ENCODE measurements at places on chromosomes 5 and 9.
A peak's percentile ranks its signal among the peaks of the same experiment; 100 is the strongest.

- no peak for DNase-seq
Observed at GRCh38 chr5:63963926-63964325, 1.7 kb upstream of the HTR1A start.

GRCh38 chr5:56737002-56737621, 78.2 kb upstream of the MAP3K1 start:
- DNase-seq, result no peak

DNA sequence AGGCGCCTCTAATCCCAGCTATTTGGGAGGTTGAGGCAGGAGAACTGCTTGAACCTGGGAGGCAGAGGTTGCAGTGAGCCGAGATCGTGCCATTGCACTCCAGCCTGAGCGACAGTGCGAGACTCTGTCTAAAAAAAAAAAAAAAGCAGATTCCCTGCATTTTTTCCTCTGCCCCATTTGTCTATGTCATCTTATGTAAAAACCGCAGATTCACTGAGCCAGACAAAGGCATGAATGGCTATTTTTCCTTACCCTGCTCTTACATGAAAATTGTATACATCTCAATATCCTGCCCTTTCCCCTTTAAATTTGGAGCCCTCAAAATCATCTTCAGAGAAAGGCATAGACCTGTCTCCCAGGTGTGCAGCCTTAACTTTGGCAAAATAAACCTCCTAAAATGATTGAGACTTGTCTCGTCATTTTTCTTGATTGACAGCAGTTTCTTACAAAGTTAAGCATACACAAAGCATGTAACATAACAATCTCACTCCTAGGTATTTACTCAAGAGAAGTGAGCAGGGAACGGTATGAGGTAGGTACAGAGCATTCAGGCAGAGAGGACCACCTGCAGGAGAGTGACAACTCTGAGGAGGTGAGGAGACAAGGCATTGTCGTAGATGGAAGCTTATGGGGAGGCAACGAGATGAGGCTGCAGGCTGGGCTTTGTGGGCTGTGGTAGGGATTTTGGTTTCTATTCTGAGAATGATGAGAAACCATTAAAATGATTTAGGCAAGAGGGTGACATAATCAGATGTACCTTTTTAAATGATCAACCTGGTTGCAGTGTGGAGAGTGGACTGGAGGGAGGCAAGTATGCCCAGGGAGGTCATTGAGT, 65.7 kb upstream of the IL6ST start:
- DNase-seq, result peak; percentile 31

GRCh38 chr9:93677641-93678136, 101.3 kb downstream of the PHF2 start:
- DNase-seq, result no peak

DNA sequence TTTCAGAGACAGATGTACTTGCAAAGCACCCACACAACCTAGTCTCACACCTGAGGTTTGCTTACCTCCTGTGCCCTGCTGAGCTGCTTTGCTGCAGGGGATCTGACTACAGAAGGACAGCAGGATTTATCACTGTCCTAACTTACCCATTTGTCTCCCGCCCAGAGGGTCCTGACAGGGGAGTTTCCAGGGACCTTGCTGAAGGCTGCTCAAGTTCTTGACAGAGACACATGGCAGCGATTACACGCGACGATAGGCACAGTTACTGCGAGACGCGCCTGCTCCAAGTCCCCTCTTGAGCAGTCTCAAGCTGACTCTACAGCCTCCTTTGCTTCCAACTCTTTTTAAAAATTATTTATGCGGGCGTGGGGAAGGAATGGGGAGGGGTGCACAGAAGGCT, 24.6 kb upstream of the GALNT10 start:
- no peak for DNase-seq

- no peak for DNase-seq
Observed at GRCh38 chr9:15115702-15116101, 191.3 kb downstream of the TTC39B start.

- no peak for DNase-seq
Observed at GRCh38 chr5:158637039-158637438, 462.7 kb downstream of the EBF1 start.

DNA sequence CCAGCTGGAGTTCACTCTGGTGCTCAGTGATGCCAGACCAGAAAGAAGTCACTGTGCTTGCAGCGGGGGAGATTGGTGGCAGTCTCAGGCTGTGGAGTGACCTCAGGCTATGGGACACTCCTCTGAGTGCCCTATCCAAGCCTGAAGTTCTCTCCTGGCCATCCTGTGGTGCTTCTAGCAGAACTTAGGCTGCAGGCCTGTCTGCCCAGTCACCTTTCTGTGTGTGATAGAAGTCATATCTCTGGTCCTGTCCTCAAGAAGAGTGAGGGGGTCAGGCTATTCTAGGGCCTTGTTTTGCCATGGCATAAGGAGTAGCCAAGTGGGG, 9.3 kb downstream of the PDLIM4 start:
- no peak for DNase-seq

- DNase-seq, result no peak
Observed at GRCh38 chr5:134437340-134437846, 25.7 kb upstream of the CDKN2AIPNL start.

DNA sequence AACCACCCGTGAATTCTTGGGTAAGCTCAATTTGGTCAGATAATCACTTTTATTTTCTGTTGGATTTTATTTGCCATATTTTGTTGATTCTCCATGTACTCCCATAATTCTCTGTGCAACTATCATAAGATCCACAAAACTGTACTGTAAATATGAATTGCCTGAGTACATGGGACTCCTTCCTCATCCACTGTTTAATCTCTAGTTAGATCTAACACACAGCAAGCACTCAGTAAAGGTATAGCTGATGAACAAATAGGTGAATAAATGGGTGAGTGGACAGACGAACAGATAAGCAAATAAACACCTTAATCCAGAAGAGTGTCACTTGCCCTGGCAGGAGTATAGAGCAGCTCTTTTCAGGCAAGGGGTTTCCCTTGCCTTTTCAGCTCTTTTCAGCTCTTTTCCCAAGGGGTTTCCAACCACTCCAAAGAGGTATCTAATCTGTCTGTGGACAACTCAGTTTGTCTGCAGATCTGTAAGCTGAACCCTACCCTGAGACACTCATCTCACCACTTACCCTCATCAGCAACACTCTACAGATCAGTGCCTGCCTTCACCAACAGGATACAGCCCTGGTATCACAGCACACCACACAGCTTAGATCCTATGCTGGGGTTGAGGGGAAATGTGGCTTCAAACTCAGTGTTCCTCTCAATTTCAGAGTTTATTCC, 51.2 kb downstream of the SIL1 start:
- DNase-seq, result no peak

- no peak for DNase-seq
Observed at GRCh38 chr5:146753641-146754040, 124.9 kb downstream of the PPP2R2B start.

DNA sequence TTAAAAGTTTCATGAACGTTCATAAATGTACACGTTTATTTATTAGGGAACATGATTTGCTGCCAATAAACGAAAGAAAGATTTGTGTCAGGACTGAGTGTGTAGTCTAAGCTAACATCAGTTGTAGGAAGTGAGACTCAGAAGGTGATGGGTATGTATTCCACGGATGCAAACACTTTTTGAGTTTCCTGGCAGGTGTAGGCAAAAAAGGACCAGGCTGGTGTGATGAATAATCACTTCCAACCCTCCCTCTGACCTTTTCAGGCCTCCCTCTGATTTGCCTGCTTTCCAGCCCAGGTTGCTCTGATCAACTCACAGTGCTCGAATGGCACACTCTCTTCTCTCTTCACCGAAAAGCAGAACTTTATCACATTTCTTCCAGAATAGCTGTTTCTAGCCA, 51.8 kb downstream of the BASP1 start:
- no peak for DNase-seq

GRCh38 chr5:133977858-133978257, 9.4 kb upstream of the C5orf15 start:
- DNase-seq, result no peak

DNA sequence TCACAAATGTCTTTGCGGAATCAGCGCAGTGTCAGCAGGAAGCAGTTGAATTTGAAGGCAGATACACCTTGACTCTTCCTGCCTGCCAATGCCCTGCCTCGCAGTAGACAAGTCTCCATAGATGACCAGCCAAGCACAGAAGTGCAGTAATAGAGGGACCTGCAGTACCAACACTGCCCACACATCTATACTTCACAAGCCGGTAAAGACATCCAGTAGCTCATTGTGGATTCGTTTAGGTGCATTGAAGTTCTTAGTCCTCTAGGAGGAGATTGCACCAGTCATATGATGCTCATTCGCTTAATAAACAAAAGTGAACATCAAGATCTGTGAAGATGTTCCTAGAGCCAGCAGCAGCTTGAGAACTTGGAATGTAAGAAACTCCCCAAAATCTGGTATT, 7.1 kb upstream of the IFNA2 start:
- no peak for DNase-seq

DNA sequence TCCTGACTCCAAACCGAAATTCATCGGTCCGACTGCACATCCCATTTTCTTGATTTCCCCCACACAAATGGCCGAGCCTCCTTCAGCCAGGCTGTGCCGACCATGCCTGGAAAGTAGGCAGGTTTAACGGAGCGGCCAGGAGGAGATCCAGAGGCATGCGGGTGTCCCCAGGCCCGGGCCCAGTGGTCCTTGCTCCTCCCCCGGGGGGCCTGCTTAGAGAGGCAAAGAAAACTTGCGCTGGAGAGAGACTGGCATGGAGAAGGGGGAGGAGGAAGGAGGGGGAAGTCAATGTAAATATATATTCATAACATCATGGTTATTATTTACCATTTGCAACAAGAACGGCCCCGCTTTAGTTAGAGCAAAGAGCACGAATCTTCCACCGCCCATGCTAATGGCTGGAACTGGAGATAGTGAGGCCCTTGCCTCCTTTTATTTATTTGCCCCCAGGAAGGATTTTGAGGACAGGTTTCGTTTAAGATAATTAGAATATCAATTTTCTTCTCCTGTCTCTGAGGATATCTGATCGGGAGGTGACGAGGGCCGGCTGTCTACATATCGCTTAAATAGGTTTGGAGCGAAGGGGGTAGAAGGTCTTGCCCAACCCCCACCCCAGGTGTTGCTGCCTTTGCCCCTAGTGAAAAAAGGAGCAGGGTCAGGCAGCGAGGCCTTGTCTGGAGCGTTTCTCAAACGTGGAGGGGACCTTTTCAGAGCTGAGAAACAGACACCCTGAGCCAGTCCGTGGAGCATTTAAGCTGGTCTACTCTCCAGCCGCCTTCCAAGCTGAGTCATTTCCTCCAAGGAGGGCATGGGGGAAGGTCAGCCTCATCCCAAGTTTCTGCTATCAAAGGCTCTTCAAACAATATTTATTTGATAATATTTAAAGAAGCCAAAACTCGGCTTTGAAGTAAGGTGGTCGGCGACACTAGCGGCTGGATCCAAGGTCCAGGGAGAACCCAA, 2.5 kb downstream of the BARHL1 start:
- no peak for DNase-seq

GRCh38 chr5:158154226-158155005, 295.5 kb upstream of the CLINT1 start:
- no peak for DNase-seq

DNA sequence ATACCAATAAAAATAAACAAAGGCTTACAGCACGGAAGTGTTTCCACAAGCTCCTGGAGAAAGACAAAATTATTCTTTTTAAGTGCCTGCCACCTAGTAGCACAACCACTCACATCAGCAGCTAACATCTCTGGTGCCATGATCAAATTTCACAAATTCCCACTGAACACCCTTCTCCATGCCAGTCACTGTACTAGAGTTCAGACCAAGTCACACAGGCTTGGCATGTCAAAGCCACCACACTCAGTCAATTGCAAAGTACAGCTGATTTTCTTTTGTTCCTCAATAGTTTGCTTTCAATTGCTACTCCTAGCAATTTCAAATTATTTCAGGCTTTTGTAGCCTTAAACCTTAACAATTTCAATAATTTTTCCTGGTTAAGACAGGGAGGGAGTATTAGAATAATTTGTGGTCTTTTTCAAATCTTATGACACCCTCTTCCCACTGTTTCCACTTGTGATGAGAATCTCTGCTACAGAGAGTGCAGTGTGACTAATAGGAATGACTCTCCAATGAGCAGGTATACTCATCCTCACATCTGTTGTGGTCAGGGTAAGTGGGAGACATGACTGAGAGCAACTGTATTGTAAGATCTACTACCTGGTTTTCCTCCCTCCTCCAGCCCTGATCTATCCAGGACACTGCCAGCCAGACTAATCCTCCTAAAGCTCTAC, 46.2 kb downstream of the RNF145 start:
- no peak for DNase-seq

- no peak for DNase-seq
Observed at GRCh38 chr5:169450464-169450863, 133.1 kb upstream of the SPDL1 start.

DNA sequence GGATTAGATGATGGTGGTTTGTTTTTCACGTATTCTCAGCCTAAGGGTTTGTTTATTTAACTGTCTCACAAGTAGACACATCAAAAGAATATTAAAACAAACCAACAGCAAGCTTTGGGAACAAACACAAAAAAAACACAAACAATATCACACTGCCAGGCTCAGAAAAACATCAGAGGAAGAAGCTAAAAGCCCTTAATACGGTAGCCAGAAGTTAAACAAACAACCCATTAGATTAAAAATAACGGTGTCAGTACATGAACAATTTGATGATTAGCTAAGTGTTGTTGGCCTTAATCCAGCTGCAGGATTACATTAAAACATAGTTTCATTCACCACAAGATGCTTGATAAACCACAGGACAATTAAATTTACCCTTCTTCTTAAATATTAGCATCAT, 15.9 kb upstream of the DMRT2 start:
- no peak for DNase-seq

DNA sequence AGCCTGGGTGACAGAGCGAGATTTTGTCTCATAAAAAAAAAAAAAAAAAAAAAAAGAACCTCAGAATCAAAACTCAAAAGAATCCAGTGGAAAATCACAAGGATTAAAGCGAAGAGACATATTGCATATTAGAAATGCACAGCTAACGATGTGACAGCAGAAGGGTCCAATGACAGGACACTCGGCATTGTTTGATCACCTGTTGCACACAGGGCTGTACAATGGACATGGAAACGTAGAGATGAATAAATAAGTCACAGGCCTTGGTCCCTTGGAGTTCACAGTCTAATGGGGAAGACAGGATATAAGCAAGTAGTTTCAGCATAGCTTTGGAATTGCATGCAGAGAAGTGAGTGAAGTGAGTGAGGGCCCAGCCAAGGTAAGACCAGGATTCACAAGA, 25.9 kb upstream of the PIK3R1 start:
- no peak for DNase-seq

GRCh38 chr9:107874591-107875369, 385.2 kb upstream of the KLF4 start:
- no peak for DNase-seq

DNA sequence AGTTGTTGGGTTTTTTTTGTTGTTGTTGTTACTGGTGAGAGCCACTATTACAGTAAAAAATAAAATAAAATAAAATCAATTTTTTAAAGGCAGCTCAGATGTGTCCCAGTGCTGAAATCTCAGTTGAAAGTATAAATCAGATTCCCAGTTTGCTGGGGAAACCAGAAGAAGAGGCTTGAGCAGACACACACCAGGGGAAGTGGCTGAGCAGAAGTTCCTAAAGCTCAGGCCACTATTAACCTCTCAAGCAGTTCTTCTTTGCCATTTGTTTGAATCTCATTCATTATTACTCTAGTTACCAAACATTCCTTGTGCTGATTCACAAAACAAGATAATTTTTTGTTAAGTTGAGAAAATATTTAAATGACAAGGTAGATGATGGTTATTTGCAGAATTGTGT, 70.9 kb upstream of the ZSWIM6 start:
- DNase-seq, result no peak

GRCh38 chr5:169290895-169291294, 10.0 kb downstream of the SLIT3 start:
- DNase-seq, result no peak
